K562 (cell line): ENCODE measurements at places on chromosomes 7 and 10.

GRCh38 chr7:110762546-110763225 lies 328.2 kb upstream of the LRRN3 start:
- no peak for DNase-seq

DNA sequence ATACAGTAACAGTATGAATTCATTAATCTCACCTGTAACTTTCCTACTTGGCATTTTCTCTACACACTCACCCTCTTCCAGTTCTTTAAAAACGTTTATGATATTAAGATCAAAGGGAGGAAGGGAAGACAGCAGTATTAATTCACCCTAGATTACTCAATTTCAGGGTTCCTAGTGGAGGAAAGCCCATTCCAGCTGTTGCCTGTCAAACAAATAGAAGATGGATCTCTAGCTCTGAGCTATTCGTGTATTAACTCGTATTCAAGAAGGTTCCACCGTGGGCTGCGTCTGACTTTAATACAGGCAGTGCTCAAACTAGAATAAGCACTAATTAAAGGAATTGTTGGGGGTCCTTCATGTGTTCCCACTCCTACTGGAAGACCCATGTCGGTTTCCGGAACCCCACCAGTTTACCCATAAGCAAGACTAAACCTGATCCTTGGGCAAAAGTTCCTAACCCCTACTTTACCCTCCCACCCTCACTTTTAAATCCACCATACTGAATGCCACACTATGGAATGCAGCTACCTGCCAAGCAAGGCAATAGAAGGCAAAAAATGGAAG lies 2.1 kb downstream of the NANOS1 start:
- DNase-seq, result no peak

DNA sequence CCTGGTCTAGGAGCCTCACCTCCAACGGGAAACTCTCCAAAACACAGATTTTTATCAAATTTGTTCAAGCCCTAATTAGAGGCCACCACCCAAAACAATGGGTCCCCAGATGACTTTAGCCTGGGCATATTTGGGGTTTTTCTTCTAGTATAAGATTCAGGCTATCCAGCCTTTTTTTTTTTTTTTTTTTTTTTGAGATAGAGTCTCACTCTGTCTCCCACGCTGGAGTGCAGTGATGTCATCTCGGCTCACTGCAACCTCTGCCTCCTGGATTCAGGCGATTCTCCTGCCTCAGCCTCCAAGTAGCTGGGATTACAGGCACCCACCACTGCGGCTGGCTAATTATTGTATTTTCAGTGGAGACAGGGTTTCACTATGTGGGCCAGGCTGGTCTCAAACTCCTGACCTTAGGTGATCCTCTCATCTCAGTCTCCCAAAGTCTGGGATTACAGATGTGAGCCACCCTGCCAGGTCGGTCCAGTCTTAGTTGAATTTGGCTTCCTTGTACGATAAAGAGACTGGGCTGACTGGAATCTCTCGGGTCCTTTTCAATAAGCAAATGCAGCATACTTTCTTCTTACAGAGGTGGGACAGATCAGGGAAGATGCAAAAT lies 91.4 kb upstream of the KLF6 start:
- DNase-seq, result no peak

GRCh38 chr10:79331709-79332108 lies 15.6 kb upstream of the PPIF start:
- DNase-seq, result no peak

DNA sequence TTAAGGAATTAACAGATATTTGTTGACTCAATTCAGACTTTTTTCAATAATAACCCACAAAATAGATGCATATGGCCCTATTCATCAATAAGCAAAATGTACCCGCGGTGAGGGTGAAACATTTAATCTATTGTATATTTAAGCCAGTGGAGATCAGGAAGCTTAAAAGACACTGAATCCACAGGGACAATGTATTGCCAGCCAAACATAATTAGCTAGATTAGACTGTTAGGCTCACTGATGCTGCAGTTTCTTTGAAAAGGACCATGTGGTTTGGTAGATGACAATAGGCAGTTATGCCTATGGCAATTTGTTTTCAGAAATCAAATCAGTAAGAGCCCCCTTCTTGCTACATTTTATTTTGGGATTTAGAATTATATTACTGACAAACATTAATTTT lies 87.3 kb upstream of the PLXDC2 start:
- no peak for DNase-seq

GRCh38 chr10:22988581-22989360 lies 60.9 kb downstream of the ARMC3 start:
- peak; percentile 63 for DNase-seq

DNA sequence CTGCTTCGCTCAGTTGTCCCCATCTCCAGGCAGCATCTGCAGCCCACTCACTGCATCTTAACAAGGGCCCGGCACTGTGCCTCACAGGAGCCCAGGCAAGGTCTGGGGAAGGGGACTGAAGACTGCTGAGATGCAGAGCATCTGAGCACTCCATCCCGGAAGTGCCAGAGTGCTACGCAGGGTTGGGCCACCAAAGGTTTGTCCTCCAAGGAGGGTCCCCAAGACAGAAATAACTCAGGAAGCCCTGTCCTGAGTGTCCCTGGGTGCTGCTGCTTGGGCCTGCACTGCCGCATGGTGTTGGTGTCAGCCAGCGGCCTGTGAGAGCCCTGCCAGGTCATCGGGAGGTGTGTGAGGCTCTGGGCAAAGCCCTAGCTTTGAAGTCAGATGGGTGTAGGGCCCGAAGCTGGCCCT lies 288.2 kb upstream of the ZMIZ1 start:
- DNase-seq, result no peak

- no peak for DNase-seq
Measured at GRCh38 chr10:4407783-4408182, 418.2 kb upstream of the AKR1E2 start.

DNA sequence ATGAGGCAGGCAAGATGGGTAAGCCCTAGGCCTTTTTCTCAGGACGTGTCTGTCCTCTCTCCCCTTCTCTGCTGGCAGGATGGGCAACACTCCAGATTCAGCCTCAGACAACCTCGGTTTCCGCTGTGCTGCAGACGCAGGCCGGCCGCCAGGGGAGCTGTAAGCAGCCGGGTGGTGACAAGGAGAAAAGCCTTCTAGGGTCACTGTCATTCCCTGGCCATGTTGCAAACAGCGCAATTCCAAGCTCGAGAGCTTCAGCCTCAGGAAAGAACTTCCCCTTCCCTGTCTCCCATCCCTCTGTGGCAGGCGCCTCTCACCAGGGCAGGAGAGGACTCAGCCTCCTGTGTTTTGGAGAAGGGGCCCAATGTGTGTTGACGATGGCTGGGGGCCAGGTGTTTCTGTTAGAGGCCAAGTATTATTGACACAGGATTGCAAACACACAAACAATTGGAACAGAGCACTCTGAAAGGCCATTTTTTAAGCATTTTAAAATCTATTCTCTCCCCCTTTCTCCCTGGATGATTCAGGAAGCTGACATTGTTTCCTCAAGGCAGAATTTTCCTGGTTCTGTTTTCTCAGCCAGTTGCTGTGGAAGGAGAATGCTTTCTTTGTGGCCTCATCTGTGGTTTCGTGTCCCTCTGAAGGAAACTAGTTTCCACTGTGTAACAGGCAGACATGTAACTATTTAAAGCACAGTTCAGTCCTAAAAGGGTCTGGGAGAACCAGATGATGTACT lies 13.1 kb downstream of the PHKG1 start:
- DNase-seq, result no peak

- DNase-seq, result no peak
Measured at GRCh38 chr10:4809156-4809555, 16.9 kb upstream of the AKR1E2 start.

DNA sequence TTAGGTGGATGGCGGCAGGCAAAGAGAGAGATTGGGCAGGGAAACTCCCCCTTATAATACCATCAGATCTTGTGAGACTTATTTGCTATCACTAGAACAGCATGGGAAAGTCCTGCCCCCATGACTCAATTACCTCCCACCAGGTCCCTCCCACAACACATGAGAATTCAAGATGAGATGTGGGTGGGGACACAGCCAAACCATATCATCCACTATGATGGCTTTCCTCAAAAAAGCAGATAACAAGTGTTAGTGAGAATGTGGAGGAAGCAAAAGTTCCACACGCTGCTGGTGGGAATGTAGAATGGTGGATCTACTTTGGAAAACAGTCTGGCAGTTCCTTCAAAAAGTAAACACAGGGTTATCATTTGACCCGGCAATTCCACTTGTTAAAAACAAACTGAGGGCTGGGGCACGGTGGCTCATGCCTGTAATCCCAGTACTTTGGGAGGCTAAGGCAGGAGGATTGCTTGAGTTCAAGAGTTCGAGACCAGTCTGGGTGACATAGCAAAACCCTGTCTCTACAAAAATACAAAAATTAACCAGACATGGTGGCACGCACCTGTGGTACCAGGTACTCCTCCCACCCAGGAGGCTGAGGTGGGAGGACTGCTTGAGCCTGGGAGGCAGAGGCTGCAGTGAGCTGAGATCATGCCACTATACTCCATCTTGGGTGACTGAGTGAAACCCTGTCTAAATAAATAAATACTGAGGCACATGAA lies 161.4 kb upstream of the EEPD1 start:
- DNase-seq, result no peak

GRCh38 chr10:83680470-83680891 lies 458.8 kb upstream of the GHITM start:
- no peak for DNase-seq

DNA sequence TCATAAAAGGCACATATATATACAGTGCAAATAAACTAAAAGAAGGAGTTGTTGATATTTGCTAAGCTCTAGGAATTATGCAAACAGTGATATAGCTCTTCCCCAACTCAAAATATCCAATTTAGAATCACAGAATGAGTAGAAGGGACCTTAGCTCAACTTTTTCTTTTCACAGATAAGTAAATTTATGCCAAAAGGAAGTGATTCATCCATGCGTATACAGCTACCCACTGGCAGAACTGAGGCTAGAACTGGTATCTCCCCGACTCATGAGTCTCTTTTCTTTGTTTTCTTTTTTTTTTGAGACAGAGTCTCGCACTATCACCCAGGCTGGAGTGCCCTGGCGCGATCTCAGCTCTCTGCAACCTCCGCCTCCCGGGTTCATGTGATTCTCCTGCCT lies 54.2 kb upstream of the SVIL start:
- DNase-seq, result no peak

- DNase-seq, result no peak
Measured at GRCh38 chr7:157228864-157229422, 90.2 kb downstream of the UBE3C start.

- DNase-seq, result peak; percentile 27
Measured at GRCh38 chr10:72954596-72955554, at the start of gene PLA2G12B. Gene PLA2G12B (minus strand): TSS chr10:72954806. CDS start chr10:72954685, 121 bp downstream.

- no peak for DNase-seq
Measured at GRCh38 chr7:85176197-85176596, 10.7 kb downstream of the SEMA3D start.

GRCh38 chr10:24851629-24852028 lies 100.8 kb downstream of the PRTFDC1 start:
- no peak for DNase-seq

DNA sequence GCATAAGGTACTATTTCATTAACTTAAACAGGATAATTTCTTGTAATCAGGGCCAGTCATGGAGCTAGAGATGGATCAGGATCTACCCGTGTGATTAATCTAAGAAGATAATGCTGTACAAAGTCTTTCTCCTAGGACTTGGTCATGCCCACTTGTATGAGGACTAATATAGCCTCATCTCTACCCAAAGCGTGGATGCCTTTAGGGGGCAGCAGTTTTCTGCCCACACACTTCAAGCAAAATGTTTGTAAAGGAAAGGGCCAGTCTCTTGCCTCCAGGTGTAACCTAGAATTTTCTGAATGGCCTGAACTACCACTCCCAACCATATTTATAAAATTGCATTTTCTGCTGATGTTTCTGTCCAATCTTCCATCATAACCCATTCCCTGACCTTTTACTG lies 764.0 kb upstream of the IGFBP3 start:
- no peak for DNase-seq

- no peak for DNase-seq
Measured at GRCh38 chr10:51399840-51400239, 299.6 kb downstream of the CSTF2T start.

DNA sequence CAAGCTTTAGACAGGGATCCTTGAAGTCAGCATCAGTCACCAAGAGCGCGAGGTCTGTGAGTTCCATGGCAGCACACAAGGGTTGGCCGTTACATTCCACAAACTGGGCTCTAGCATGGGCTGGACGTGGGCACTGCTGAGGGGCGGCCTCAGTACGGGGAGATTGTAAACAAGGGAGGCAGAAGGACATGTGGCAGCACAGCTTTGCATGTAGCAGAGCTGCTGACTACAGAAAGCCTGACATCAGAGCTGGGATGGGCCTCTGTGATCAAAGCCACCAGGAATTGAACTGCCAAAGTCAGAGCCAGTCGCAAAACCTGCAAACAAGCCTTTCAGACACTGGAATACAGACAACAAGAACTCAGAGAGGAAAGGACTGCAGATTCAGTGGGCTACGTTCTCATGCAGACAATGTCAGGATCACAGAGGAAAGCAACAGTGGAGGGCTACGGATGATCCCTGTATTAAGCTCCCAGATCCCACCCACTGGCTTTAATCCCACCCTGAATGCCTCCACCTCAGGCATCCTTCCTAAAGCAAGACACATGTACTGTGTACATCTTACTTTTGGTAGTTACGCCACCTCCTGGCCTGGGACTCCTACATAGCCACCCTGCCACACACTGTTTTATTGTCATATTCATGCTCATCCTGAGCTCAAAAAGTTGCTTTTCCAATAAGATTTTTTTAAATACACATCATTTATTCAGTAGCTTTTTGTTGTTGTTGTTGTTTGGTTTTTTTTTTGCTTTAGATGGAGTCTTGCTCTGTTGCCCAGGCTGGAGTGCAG lies 291.1 kb upstream of the IMMP2L start:
- no peak for DNase-seq

GRCh38 chr10:44993922-44994751 lies 6.6 kb upstream of the ZNF22 start:
- DNase-seq, result no peak

GRCh38 chr7:28409716-28410627 lies 2.3 kb upstream of the CREB5 start:
- no peak for DNase-seq

- DNase-seq, result no peak
Measured at GRCh38 chr7:139674341-139674740, 103.5 kb downstream of the HIPK2 start.

GRCh38 chr7:133052826-133053225 lies 29.1 kb downstream of the CHCHD3 start:
- no peak for DNase-seq

DNA sequence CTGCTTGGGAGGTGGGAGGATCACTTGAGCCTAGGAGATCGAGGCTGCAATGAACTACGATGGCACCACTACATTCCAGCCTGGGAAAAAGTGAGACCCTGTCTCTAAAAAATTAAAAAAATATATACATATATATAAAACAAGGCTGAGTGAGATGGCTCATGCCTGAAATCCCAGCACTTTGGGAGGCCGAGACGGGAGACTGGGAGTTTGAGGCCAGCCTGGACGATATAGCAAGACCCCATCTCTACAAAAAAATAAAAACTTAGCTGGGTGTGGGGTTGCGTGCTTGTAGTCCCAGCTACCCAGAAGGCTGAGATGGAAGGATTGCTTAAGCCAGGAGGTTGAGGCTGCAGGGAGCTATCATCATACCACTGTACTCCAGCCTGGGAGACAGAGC lies 87.6 kb downstream of the CARD11 start:
- DNase-seq, result no peak

- no peak for DNase-seq
Measured at GRCh38 chr10:23927576-23928325, 281.2 kb upstream of the KIAA1217 start.
